ENCODE measurements at places on chromosomes 5 and 9. TPM values are rescaled to one million over a fixed set of nuclear protein-coding genes. Genes with fewer than 3 reads are reported as not detected.

Gene SH2D3C
- total RNA-seq: 27.2 TPM

Gene NIM1K
- total RNA-seq: 0.54 TPM

Gene SLC24A2
- total RNA-seq: not detected

Gene CAVIN4
- not detected for total RNA-seq

Gene GPR150
- 0.64 TPM for total RNA-seq

Gene C9
- not detected for total RNA-seq

Gene KCTD16
- total RNA-seq: 0.29 TPM

Gene CTXN3
- total RNA-seq: not detected

Gene PDE6A
- not detected for total RNA-seq

Gene CDK5RAP2
- total RNA-seq: 99.7 TPM

Gene PTPDC1
- total RNA-seq: 2.6 TPM

Gene SLC34A3
- total RNA-seq: not detected

Gene DRD1
- not detected for total RNA-seq

Gene LEAP2
- 2.0 TPM for total RNA-seq

Gene NR3C1
- total RNA-seq: 42.9 TPM

Gene GADD45G
- 1.2 TPM for total RNA-seq

Gene C7
- not detected for total RNA-seq

Gene TMEM252
- total RNA-seq: not detected

Gene GLRA1
- total RNA-seq: not detected

Gene MTMR12
- total RNA-seq: 14.1 TPM

Gene PRRX2
- total RNA-seq: 0.69 TPM

Gene RNF180
- total RNA-seq: not detected

Gene CARD6
- total RNA-seq: 1.4 TPM

Gene LCN2
- total RNA-seq: not detected

Gene PCDHGA1
- not detected for total RNA-seq

Gene IRF1
- total RNA-seq: 84.3 TPM

Gene SLC36A3
- not detected for total RNA-seq

Gene KIF20A
- total RNA-seq: 78.9 TPM

Gene DOCK2
- total RNA-seq: 203 TPM

Gene PFN3
- not detected for total RNA-seq

Gene PCDHGC5
- not detected for total RNA-seq

Gene PTPRD
- total RNA-seq: not detected

Gene LMX1B
- total RNA-seq: not detected

Gene FBN2
- not detected for total RNA-seq

Gene EQTN
- not detected for total RNA-seq

Gene FOXI1
- total RNA-seq: not detected

Gene CCDC187
- not detected for total RNA-seq

Gene EDIL3
- not detected for total RNA-seq

Gene DMRT2
- total RNA-seq: not detected

Gene GMCL2
- not detected for total RNA-seq

Gene CA9
- 0.38 TPM for total RNA-seq

Gene FRMD3
- total RNA-seq: not detected

Gene IRX2
- total RNA-seq: not detected

Gene SOHLH1
- total RNA-seq: not detected

Gene PLCXD3
- not detected for total RNA-seq

Gene ARHGEF28
- not detected for total RNA-seq

Gene ADAMTSL1
- total RNA-seq: not detected

Gene C5orf52
- total RNA-seq: not detected

Gene RECK
- 7.8 TPM for total RNA-seq

Gene SHROOM1
- total RNA-seq: 0.21 TPM

Data from activated naive CD4-positive, alpha-beta T cell treated with anti-CD3 and anti-CD28 coated beads for 36 hours (primary cell).